ENCODE measurements at places on chromosomes 6 and 20.
A peak's percentile ranks its signal among the peaks of the same experiment; 100 is the strongest.

DNA sequence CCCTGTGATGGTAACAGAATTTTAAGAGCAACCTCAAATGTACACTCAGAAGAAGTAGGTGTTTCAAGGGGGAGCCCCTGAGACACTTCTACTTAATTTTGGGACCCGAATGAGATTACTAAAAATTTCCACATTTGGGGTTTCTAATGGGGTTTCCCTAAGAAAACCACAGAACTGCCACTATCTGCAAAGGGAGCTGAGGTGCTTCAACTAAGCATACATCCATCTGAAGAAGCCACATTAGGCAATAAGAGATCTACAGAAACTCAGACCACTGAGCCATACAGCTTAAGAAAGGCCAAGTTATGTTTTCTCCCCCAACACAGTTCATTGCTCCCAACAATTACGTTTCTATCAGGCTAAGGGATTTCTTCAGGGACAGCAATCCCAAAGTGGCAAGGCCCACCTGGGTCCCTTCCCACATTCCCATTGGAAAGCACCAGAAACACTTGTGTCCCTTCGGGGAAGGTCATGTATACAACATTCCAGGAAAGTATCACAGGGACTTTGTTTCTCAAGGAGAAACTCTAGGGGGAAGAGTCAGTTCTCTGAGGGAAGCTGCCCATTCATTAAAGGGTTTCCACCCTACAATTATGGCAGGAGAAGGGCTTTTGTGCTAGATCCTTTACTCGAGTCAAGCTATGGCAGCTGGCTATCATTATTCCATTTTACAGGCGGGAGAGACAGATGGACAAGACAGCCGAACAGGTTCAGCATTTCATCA is 5.0 kb downstream of the BCL2L1 start:
- no peak for DNase-seq

DNA sequence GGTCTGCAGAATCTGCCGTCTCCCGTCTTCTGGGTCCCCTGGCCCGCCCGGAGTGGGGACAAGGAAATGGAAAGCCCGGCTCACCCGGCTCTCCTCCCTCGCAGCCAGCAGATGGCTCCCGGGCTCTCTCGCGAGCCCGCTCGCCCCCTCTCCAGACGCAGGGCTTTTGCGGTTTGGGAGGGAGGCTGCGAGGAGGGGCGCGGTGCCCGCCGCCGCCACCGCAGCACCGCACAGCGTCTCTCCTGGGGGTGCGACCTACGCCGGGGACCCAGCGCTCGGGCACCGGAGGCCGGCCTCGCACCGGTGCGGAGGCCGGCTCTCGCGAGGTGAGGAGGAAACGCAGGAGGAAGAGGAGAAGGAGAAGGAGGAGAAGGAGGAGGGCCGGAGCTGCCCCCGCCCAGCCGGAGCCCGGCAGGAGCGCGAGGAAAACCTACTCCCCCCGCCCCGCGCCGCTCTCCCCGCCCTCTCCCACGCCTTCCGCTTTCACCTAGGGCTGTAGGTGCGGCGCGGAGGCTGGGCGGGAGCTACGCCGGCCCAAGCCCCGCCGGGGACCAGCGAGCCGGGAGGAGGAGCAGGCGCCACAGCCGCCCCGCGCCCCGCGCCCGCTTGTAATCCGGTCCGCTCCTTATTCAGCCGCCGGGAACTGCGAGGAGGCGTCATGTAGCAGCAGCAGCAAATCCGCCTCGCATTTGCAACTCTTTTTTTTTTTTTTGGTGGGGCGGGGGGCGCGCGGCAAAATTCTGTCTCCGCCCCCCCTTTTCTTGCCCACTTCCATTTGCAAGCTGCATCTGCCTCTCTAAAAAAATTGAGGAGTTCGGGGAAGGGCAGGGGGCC is at the start of gene CARMIL1:
CARMIL1 (plus strand) TSS at position 461 of the 834 bp plus-strand sequence. CDS start 422 bp downstream, outside the sequence.
- DNase-seq, result peak; percentile 79

GRCh38 chr20:49521356-49521755 is 38.9 kb upstream of the KCNB1 start:
- DNase-seq, result no peak

DNA sequence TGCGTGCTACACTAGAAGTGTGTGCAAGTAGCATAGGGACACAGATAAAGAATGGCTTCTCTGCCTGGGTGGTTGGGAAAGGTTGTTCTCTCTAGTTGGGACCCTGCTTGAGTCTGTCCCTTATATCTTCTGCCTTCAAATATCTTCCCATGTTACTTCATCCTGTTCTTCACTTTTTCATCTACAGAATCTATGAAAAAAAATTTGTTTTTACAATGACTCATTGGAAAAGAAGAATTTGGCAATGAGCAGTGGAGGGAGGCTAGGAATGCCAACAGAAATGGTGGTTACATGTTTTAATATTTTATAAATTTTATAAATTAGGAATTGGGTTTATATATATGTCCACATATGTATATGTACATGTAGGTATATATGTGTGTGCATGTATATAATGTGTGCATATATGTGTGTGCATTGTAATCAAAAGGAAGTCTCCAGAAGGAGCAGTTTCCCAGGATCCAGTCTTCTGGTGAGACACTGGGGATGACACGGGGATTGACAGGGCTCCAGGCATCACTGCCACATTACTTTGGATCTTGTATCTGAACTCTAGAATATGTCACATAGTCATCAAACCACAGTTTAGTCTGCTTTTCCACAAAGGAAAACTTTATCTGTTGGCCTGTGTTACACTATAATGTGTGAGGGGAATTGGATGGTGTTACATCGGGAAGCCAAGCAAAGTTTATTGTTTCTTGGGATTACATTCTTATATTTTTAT is 75.3 kb upstream of the RIPOR2 start:
- no peak for DNase-seq

DNA sequence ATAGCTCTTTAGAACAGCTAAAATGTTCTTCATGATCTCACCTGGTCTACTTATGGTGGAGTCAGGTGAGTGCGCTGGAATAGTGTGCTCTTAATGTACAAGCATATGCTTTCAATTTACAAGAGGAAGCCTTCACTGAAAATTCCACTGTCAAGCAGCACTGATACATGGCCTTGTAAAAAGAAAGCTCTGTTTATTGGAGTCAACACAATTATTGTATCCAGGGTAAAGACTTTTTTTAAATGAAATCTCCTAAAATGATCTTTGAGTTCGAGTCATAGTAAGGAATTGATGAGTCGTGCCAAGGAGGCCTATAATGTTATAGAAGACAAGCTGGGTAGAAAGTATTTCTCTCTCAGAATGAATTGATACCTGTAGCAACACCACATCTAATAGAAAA is 41.6 kb upstream of the CARMIL1 start:
- DNase-seq, result no peak

- DNase-seq, result peak; percentile 91
These were observed 3.1 kb upstream of the GPSM3 start for GRCh38 chr6:32195652-32195901.

GRCh38 chr6:35370124-35370741 is 27.9 kb downstream of the PPARD start:
- no peak for DNase-seq

DNA sequence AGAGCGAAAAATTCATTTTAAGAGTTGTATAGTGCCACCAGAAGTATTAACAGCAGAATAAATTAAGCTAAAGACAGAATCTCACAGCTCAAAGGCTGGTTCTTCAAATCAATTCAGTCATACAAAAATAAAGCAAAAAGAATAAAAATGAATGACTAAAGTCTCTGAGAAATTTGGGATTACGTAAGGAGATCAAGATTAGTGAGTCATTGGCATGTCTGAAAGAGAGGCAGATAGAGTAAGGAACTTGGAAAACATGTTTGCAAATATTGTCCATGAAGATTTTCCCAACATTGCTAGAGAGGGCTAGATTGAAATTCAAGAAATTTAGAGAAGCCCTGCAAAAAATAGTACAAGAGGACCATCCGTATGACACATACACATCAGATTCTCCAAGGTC is 1413.9 kb upstream of the ADGRB3 start:
- no peak for DNase-seq

GRCh38 chr6:127300411-127300810 is 33.7 kb downstream of the RNF146 start:
- DNase-seq, result no peak

DNA sequence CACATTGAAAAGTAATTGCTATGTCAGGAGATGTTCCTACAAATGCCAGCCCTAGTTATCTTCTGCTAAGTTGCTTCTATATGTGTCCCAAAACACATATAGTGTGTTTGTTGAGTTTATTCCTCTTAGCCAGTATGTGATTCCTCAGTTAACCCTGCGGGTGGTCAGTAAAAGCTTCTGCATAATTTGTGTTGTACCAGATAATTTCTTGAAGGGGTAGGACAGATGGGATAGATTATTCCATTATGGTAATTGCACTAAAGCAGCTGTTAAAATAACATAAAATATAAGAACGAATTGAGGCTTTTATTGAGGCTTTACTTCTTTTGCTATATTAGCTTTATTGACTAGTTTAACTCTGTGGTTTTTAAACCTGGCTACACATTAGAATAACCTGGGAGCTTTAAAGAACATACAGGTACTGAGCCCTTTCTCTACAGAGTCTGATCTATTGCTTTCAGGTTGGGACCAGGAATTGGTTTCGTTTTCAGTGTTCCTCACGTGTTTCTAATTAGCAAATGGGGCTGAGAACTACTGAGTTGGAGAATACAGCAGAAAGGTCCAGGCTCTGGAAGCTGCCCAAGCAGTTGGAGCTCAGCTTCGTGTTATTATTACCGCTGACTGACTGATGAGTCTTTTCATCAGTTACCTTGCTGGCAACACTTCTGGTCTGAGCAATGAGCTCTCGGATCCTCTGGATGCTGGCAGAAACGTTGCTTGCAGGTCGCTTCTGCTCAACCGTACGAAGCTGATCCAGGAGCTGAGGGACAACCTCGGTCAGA is 56.9 kb downstream of the FAM229B start:
- DNase-seq, result no peak

DNA sequence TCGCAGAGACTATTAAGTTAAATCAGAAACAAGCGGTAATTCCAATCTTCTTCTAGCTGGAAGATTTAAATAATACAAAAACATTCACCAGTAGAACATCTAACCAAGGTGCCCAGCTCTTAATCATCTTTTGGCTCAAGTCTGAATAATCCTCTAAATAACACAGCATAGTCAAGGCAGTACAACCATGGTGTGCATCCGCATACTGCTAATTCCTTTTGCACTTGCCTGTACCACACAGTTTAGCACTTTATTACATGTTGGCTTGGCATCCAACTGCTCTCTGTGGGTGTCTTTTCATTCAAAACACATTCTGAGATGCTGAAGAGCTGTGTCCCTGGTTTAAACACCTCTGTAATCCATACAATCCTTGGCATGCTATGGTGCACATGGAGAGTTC is 42.3 kb downstream of the VGLL2 start:
- no peak for DNase-seq

GRCh38 chr20:9233804-9234203 is 164.9 kb downstream of the PLCB4 start:
- no peak for DNase-seq
